ENCODE measurements at places on chromosomes 5 and 9.

DNA sequence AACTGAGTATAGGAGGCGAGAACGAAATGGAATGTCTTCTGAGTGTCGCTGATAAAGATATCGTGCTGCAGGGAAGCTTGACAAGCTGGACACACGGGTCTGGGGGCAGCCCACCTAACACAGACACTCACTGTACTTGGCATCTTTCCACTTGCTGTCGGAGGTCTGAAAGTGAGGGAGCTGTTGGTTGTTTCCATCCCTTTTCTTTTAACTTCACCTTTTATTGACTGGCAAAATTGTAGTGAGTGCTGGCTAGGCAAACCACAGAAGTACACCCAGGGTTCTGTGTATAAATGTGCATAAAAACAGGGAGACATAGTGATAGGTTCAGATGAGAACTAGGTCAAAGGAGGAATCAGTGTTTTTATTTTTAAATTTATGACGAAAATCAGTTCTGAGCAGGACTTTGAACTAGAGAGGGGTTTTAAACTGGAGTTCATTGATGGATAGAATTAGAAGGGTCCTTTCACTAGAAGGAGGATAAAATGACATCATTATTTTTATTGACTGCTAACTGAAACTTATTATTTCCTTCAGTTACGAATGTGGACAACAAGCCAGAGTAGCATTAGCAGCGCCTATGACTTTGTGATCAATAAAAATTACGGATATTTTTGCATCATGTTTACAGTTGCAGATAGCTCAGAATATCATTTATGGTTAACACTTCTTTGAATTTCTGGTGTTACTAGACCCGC is 817 bp downstream of the GAPVD1 start:
- DNase-seq: no peak

DNA sequence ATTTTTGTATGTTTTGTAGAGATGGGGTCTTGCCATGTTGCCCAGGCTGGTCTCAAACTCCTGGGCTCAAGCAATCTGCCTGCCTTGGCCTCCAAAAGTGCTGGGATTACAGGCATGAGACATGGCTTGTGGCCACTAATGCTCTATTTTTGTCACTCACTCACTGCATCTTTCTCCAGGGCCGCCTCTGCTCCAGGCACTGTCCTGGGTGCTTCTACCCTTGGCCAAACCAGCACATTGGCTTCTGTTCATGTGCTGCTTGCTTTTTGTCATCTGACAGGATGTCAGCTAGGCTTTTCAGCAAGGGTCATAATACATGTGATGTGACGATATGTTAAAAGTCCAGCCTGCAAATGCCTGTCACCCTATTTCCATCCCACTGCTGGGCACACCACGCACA is 3.2 kb downstream of the ODF2 start:
- DNase-seq: no peak

GRCh38 chr5:150639751-150640150 is 709 bp upstream of the SYNPO start:
- DNase-seq: no peak

DNA sequence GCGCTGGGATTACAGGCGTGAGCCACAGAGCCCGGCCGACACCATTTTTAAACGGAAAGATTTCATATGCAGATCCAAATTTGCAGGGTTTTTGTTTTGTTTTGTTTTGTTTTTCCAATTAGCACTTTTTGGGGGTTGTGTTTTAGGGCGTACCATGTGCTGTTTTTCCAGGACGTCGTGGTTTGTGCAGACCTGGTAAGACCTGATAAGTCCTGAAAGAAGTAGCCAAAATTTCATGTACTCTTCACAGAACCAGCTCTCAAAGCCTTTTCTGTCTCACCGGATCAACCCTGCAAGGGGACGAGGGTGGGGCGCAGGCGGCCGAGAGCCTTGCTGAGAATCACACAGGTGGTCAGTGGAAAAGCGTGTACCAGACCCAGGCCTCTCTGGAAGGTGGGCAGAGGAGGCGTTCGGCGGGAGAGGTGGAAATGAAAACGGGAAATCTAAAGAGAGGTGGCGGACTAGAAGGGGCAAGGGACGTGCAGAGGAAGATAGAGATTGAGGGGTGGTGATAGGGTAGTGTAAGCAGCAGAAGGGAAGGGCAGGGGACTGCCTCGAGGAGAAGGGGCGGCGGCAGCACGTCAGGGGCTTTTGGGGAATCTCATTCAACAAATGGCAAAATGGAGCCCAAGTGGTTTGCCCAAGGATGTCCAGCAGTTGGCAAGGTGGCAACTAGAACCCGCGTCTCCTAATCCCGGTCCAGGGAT is 1.1 kb upstream of the FAF2 start:
- peak; percentile 12 for DNase-seq

DNA sequence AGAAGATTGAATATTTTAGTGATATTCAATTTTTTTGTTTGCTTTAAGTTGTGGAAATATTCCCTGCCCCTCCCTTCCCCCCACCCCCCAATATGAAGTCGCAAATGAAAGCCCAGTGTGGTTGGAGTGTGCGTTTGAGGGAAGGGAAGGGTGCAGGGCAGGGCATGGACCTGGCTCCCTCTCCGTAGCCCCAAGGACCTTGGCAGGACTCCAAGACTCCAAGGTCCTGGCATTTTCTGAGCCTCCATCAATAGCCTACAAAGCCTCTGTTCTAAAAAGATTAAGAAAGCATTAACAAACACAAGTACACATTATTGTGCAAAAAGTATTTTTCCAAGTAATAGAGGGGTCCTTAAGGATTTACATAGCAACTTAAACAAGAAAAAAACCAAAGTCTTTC is 38.8 kb upstream of the PTPN3 start:
- DNase-seq: no peak

DNA sequence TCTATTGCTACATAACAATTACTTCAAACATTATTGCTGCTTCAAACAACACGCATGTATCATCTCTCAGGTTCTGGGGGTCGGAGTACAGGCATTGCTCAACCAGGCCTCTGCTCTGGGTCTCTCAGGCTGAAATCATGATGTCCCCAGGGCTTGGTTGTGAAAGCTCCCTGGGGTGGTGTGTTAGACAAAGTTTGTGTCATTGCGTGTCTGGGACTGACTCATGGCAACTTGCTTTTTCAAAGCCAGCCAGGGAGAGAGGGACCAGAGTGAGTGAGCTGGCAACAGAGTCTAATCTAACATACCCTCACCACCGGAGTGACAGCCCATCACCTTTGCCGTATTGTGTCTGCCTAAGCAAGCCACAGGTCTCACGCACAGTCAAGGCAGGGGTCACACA is 259.2 kb upstream of the NFIL3 start:
- no peak for DNase-seq

DNA sequence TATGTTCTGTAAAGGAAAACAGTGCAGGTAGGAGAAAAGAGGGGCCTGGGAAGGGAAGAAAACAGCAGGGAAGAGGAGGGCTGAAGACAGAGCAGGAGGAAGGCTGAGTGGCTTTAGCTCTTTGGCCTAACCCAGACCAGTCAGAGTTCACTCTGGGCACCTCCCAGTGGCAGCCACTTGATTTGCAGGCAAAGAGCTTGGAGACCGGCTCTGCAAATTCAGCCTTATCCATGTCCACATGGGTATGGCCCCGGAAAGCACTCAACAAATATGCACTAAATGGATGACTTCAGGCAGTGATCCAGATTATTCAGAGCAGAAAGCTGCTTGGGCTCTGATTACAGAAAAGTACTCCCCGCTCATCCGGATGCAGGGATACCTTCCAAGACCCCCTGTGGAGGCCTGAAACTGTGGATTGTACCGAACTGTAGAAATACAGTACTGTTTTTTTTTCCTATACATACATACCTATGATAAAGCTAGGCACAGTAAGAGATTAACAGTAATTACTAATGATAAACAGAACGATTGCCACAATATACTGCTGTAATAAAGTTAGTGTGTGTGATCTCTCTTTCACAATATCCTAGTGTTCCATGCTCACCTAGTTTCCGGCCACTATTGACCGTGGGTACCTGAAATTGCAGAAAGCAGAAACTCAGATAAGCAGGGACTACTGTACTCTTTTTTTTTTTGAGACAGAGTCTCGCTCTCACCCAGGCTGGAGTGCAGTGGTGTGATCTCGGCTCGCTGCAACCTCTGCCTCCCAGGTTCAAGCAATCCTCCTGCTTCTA is 4.6 kb upstream of the RNU6ATAC start:
- DNase-seq: no peak

Measured in effector CD8-positive, alpha-beta T cell (primary cell).